GM12878 (cell line): ENCODE measurements at places on chromosomes 5 and 9.

- DNase-seq: no peak
These were observed 836.7 kb upstream of the CDH10 start for GRCh38 chr5:25481463-25481862.

DNA sequence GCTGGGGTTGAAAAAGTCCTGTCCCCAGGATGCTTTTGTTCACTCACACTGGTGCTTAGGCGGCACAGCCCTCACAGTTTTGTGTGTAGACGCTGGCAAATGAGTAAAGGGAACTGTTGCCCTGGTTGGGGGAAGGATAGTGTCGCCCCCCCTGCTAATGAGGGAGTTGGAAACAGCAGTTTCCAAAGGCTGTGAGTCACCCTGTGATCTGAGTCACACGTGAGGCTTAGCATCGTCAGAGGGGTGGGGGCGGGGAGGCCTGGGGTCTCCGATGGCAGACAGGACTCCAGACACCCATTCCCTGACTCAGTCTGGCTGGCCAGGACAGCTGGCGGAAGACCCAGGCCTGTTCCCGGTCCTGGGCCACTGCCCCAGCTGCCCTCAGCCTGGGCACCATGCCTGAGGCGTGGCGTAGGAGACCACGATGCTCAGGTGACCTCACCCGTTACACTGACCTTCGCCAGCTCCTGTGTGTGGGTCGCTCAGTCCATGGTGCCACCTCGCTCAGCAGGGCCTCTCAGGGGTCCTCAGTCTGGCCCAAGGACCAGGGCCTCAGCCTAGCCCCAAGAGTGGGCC lies 2.9 kb downstream of the DNAJB5 start:
- DNase-seq: no peak

GRCh38 chr9:110152704-110153374 lies 55.1 kb downstream of the C9orf152 start:
- no peak for DNase-seq

DNA sequence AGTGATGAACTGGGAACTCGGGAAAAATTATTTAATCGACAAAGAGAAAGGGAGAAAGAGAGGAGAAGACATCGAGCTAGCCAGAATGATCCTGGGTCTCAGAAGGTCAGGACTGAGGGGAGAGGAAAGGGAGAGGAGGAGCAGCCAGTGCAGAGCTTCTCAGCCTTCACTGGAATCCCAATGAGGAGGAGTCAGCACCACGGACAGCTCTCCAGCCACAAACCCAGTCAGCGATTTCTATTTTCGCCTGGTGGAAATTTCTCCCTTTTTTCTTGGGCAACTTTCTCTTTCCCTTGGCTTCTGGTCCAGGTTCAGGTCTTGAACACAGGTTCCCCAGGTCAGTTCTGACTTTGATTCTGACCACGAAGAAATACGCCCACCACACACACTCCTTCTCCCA lies 1.6 kb upstream of the BRINP1 start:
- DNase-seq: no peak

DNA sequence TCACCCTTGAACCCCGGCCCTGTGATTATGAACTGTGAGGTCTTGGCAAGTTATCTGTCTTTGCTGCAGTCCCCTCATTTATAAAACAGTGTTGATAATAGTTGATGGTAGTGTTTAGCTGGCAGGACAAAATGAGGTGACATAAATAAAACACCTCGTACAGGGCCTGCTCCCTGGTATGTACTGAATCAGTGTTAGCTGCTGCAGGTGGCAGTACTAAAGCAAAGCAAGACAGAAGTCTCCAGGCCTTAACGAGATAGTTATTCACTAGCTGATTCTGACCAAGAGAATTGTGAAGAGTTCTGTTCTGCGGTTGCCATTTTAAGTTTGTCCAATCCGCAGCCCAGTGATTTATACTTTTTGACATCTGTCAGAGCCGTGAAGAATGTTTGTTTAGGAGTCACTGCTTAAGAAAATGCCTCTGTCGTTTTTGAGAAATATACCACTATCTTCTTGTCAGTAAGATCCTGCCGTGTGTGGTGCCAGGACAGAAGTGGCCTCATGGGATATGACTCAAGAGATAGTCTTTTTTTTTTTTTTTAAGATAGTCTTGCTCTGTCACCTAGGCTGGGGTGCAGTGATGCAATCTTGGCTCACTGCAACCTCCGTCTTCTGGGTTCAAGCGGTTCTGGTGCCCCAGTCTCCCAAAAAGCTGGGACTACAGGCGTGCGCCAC lies 75.9 kb downstream of the KDM4C start:
- no peak for DNase-seq

DNA sequence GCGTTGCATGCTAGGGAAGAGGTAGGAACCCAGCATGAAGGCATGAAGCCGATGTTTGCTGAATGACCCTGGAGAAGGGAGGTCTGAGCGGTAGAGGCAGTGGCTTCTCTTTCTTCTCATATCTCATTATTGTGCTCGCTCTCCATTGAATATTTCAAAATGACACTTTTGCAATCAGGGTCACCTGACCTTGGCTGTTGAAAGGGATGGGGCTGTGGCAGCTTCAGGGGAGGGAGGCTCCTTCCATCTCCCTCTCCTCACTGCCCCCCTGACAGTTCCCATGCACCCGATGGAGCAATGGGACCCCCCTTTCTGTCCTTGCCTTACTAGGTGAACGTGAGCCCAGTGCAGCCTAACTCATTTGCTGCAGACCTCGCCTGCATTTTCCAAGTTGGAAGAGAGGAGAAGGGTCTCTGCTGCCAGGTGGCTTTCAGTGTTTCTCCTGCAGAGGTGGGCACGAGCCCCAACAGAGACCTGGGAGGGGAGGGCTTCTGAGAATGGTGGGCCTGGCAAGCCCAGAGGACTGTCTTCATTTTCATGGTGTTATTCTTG lies 17.9 kb downstream of the STC2 start:
- no peak for DNase-seq

GRCh38 chr5:177399997-177400868 lies at the start of gene PFN3:
Gene PFN3, minus strand, starts transcription at chr5:177400661. Its CDS starts 85 bp downstream, at chr5:177400576.
- no peak for DNase-seq

GRCh38 chr5:71948206-71948605 lies 159.1 kb upstream of the MAP1B start:
- DNase-seq: no peak

- DNase-seq: no peak
These were observed 3.6 kb upstream of the NR5A1 start for GRCh38 chr9:124510650-124511425.

GRCh38 chr5:65903581-65903980 lies 22.8 kb upstream of the ERBIN start:
- DNase-seq: no peak

GRCh38 chr9:8437876-8438275 lies 638.3 kb upstream of the DMAC1 start:
- no peak for DNase-seq

GRCh38 chr9:81305561-81306182 lies 383.7 kb downstream of the TLE1 start:
- no peak for DNase-seq

GRCh38 chr5:37840053-37841034 lies 503 bp upstream of the GDNF start:
- DNase-seq: no peak

DNA sequence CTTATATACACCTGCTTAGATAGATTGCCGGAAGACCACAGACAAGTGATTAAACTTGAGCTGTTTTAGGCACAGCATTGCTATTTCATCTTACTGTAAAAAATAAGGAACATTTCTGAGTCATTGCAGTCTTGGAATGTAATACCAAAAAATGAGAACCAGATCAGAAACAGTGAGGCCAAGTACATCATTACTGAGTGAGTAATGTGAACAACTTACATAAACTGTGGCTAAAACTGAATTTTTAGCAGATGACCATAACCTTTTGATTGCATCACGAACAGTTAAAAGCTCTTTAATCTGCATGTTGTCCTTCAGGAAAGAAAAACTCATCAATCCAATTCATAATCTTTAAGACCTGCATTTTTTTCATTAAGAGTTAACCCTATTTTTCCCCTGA lies 157.1 kb upstream of the FGF10 start:
- no peak for DNase-seq

- no peak for DNase-seq
These were observed 66.7 kb upstream of the HSPB3 start for GRCh38 chr5:54388811-54389210.

DNA sequence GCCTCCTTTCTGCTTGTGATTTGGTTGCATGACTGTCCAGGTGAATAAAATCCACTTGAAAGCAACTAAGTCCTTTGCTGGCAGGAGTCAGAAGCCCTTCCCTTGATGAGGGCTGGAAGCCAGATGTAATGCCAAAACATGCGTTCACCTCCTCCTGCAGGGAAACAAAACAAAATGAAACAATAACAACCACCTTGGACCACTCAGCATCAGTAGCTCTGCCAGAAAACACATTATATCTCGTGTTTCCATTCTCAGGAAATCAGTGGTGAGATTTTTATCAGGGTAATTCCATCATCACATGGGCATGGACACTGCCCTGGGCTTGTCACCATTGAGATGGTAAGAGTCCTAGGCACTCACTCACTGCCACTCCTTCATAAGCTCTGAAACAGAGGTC lies 350.3 kb upstream of the ACTBL2 start:
- DNase-seq: no peak

DNA sequence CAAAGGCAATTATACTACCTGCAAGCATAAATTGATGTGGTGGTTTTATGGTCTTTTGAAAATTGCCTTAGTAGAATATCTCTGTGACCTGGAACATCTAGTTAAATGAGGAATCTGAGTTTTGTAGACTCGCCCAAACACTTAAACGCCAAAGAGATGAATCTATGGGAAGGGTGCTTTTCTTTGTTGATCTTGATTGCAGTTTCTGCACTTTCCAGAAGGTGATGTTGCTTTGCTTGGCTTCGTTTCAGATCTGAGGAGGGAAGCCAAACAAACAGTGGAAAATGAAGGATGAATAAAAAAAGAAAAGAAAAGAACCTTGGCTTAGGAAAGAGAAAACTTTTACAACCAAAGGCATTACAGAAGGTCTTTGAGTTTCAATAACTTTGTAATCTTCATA lies 1021.2 kb downstream of the NR2F1-AS1 start:
- DNase-seq: no peak

- no peak for DNase-seq
These were observed 2.1 kb upstream of the ALDH7A1 start for GRCh38 chr5:126597156-126597555.

DNA sequence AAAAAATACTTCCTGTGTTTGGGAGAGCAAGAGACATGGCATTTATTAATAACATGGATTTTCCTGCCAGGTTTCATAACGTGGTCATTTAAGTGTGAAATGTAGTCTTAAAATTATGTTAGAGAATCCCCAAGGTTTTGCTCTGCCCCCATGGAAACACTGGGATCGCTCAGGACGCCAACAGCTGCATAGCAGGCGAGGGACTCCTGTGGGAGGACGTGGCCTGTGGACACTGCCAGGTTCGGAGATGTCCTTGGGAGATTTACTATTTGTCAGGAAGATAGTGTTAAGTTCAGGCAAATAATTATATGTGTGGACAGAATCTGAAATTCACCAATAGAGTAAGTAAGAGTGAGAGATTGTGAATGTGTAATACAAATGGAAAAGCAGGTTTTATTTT lies 977 bp downstream of the BTNL9 start:
- DNase-seq: no peak

DNA sequence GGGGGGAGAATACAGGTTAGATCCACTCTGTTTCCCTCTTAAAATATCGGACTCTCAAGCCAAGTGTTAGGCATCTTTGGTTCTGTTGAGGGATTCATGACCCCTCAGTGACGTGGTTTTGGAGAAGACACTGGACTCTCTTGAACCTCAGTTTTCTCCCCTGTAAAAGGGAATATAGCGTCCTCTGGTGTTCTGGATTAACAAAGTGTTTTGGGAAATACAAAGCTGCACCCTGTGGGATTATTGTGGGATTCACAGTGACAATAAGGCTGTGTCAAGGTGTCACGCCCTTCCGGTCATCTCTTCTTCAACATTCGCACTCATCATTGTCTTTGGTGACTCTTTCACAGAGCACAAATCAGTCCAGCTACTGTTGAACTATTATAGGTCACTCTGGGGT lies 139.0 kb downstream of the IRX1 start:
- DNase-seq: no peak

DNA sequence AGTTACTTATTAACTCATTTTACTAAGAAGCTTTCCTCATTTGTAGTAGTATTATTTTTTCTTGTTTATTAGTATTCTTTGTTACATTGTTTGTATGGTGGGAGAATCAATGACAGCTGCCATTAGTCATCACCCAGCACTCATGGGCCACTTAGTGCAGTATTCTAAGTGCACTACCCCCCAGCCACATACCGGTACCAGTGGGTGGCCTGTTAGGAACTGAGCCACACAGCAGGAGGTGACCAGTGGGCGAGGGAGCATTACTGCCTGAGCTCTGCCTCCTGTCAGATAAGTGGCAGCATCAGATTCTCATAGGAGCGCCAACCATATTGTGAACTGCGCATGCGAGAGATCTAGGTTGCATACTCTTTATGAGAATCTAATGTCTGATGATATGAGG lies 24.2 kb upstream of the CAMLG start:
- no peak for DNase-seq

- DNase-seq: no peak
These were observed 24.6 kb upstream of the FBXL7 start for GRCh38 chr5:15475367-15475766.

GRCh38 chr9:106970219-106970975 lies 107.4 kb downstream of the ZNF462 start:
- no peak for DNase-seq

DNA sequence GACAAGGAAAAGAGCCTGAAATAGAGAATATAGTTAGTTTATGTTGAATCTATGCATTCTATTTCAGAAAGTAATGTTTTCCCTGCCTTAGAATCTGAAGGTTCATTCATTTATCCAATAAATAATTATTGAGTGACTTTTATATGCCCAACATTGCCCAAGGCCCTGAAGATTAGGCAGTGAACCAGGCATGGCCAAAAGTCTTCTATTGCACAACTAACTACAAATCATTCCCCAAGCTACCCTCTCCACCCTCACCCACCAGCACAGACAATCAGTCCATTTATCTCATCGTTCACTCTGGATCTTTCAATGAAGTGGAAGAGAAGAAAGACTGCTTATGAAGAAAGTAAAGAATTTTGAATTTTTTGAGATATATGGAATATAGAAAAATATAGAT lies 268.4 kb downstream of the PLK2 start:
- DNase-seq: no peak

GRCh38 chr9:109286981-109287380 lies 33.9 kb downstream of the EPB41L4B start:
- no peak for DNase-seq

DNA sequence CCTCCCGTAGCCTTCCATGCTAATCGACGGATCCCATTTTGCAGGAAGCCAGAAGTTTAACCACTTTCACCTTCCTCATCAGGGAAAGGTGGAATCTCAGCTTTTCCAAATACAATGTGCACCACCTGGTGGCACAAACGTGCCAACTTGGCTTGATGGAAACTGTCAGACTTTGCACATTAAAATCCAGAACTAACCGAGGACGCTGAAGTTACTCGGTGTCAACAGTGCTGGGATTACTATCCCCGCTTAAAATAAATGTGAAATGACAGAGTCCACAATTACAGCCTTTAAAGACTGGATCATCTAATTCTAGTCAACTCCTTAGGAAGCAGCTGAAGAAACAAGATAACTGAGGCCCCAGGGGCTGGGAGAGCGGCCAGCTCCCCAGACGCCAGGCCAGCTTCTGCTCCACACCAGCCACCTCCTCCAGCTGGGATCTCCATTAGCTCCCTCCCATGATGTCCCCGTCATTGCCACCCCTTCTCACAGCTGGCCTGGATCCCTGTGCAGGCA lies 50.1 kb upstream of the RETREG1 start:
- no peak for DNase-seq

GRCh38 chr5:31385774-31386537 lies 145.9 kb downstream of the DROSHA start:
- no peak for DNase-seq

GRCh38 chr9:137396227-137396626 lies 26.7 kb downstream of the EXD3 start:
- no peak for DNase-seq

GRCh38 chr5:107616213-107616612 lies 54.5 kb downstream of the EFNA5 start:
- no peak for DNase-seq
